ENCODE measurements at places on chromosomes 6 and 20. TPM values are rescaled to one million over a fixed set of nuclear protein-coding genes. Genes with fewer than 3 reads are reported as not detected.

DNA sequence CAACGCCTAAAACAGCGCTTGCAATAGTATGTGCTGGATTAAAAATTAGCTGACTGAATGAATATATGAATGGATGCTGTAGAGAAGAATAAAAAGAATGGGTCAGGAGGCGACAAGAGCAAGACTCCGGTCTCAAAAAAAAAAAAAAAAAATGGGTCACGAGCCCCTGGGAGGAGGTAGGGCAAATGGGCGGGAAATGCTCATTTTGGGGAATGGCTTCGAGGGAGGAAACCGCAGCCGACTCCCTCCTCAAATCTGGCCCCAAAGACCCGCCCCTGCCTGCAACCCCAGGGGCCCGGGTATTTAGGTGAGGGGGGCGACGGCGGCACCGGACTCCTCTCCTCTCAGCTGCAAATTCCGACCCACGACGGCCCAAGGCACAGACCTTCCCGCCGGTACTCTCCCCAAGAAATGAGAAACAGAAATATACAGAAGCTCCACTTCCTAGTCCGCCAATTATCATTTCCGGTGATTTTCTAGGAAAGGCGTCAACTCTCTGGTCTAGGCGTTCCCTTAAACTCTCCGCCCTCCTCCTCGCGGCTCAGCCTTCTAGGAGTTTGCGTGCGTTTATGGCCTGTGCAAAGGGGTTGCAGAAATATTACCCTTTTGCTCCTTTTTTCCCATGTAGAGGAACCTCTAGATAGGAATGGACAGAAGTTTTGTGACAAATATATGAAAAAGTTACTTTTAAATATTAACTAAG is at the start of gene ZNF311:
Gene ZNF311 (minus strand): TSS at position 133 of the 703 bp plus-strand sequence. CDS start 1,361 bp downstream, outside the sequence.
- H3K4me3 ChIP-seq = peak within 1 kb of the TSS; percentile 81
- H3K4me1 ChIP-seq = no peaks in the 10 kb centered on the region
- H3K36me3 ChIP-seq = no peaks in the 10 kb centered on the region
- no peaks in the 10 kb centered on the region for H3K27me3 ChIP-seq
- peak; percentile 92 for DNase-seq

DNA sequence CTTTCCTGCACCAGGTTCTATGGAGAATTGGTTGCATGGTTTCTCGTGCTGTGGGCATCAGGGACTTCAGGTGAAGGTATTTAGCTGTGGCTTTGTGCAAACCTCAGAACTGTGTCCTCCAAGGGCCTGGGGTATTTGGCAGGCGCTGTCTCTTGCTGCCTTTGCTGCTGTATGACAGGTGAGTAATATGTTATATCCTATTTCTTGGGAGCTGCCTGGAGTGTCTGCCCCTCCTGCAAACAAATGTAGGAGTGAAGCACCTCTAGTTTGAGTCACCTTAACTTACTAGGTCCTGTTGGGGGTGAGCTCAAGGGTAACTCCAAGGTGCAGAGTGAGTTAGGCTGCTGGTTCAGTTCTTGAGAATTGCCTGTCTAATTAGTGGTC is 177.7 kb upstream of the RNF24 start:
- peak; percentile 65 for DNase-seq
- H3K27ac ChIP-seq = no peak overlapping the region
- no peaks in the 10 kb centered on the region for H3K27me3 ChIP-seq
- H3K4me1 ChIP-seq = peaks cover 5% of the 10 kb centered on the region
- no peaks in the 10 kb centered on the region for H3K36me3 ChIP-seq

GRCh38 chr6:2754393-2754792 is 3.7 kb upstream of the MYLK4 start:
- DNase-seq = no peak
- no peak overlapping the region for H3K4me3 ChIP-seq
- no peaks in the 10 kb centered on the region for H3K36me3 ChIP-seq
- peaks cover 4% of the 10 kb centered on the region for H3K4me1 ChIP-seq
- no peak overlapping the region for H3K27ac ChIP-seq

DNA sequence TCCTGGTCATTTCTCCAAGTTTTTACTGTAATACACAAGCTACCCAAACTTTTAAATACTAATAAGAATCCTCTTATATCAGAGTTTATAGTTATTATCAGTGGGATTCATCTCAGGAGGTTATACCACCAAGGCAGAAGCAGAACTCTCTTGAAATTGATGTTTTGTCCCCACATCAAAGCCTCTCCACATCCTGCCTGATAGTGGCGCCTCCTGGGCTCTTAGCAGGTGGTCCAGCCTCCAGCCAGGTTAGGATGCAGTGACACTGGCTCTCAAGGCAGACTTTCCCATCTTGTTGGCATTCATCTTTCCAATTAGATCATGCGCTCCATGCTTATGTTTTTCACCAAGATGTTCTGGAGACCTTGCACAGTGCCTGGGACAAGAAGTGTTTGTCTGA is 81.8 kb upstream of the INSM1 start:
- H3K36me3 ChIP-seq = no peaks in the 10 kb centered on the region
- no peak overlapping the region for H3K27ac ChIP-seq
- no peak overlapping the region for H3K4me3 ChIP-seq
- no peaks in the 10 kb centered on the region for H3K27me3 ChIP-seq

DNA sequence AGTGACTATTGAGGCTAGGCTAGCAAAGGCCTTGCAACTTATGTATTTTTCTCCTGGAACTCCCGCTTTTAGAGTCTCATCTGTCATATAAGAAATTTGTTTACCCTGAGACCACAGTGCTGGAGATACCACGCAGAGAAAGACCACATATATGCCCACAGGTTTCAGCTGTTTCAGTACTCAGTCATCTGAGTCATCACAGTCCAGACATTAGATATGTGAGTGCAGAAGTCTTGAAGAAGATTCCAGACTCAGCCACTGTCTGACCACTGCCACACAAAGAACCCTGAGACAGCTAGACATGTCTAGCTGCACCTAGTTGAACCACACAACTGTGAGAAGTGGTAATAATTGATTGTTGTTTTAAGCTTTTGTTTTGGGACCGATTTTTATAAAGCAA is 648.3 kb downstream of the EPM2A start:
- peaks cover 2% of the 10 kb centered on the region for H3K4me1 ChIP-seq
- DNase-seq = no peak
- H3K27ac ChIP-seq = no peak overlapping the region
- no peaks in the 10 kb centered on the region for H3K36me3 ChIP-seq

GRCh38 chr6:127343809-127344659 is 625 bp upstream of the ECHDC1 start:
- H3K36me3 ChIP-seq = no peaks in the 10 kb centered on the region
- H3K4me1 ChIP-seq = peaks cover 21% of the 10 kb centered on the region
- H3K27me3 ChIP-seq = no peaks in the 10 kb centered on the region
- H3K27ac ChIP-seq = peak overlapping the region; percentile 94
- H3K4me3 ChIP-seq = peak overlapping the region; percentile 85
- peak; percentile 67 for DNase-seq

DNA sequence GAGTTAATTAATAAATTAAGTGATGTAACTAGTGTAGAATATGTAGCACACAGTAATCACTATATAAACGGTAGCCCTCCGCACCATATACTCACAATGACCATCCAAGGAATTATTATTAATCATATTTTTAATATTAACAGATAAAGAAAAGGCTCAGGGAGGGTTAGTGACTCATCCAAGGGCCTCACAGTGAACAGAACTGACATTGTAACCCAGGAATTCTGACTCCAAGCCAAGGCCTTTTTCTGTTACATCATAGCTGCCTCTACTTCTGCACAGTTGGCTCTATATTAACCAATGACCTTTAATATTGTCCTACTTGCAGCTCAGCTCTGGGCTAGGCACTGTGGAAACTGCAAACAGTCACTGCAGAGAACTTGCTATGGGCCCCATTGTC is 117.5 kb upstream of the SIRPG start:
- peaks cover 12% of the 10 kb centered on the region for H3K4me1 ChIP-seq
- DNase-seq = no peak
- no peaks in the 10 kb centered on the region for H3K27me3 ChIP-seq
- no peak overlapping the region for H3K4me3 ChIP-seq
- no peak overlapping the region for H3K27ac ChIP-seq

DNA sequence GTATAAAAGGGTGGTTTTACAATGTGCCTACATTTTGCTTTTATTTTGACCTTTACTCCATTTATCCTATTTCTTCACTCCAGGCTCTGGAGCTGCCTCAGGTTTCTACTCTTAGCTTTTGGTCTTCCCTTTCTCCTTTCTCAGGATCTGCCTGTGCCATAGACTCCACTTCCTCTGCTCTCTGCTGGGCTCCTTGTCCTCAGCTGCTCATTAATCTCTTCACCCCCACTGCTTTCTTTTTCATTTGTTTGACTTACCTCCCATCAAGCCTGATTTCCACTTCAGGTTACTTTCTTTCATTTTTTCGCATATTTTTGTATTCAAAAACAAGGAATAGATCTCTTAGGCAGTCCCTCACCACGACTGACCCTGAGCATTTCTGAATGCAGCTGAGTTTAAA is 106.8 kb downstream of the COL19A1 start:
- no peak overlapping the region for H3K27ac ChIP-seq
- no peak overlapping the region for H3K4me3 ChIP-seq
- DNase-seq = no peak
- no peaks in the 10 kb centered on the region for H3K4me1 ChIP-seq
- H3K36me3 ChIP-seq = no peaks in the 10 kb centered on the region

GRCh38 chr6:138103871-138104270 is 3.3 kb downstream of the PERP start:
- DNase-seq = no peak
- no peak overlapping the region for H3K4me3 ChIP-seq
- H3K4me1 ChIP-seq = peaks cover 11% of the 10 kb centered on the region
- peaks cover 12% of the 10 kb centered on the region for H3K27me3 ChIP-seq

DNA sequence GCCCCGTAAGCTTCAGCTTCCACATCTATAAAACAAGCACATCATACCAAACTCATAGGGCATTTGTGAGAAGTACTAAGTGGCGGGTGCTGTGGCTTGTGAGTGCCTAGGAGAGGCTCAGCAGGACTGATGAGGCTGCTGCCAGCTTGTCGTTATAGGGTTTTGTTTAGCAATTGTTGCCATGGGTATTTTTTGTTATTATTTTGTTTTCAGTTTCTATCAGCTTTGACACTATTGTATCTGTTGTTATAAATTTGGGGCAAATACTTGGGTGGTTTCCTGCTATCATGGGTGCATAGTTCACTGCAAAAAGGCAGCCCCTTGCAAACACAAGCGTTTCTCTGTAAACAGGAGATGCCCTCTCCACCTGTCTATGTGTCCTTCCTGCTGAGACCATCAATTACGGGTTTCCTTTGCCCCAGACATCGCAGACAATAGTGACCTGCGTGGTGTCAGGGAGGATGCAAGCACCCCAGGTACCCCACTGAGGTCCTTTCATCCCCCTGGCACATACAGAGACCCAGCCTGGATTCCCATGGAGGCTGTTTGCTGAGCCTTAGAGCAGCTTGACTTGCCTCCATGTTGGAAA is 3.1 kb upstream of the CCDC167 start:
- H3K4me3 ChIP-seq = no peak overlapping the region
- DNase-seq = peak; percentile 56
- H3K4me1 ChIP-seq = peaks cover 3% of the 10 kb centered on the region
- H3K27ac ChIP-seq = no peak overlapping the region
- H3K36me3 ChIP-seq = no peaks in the 10 kb centered on the region

DNA sequence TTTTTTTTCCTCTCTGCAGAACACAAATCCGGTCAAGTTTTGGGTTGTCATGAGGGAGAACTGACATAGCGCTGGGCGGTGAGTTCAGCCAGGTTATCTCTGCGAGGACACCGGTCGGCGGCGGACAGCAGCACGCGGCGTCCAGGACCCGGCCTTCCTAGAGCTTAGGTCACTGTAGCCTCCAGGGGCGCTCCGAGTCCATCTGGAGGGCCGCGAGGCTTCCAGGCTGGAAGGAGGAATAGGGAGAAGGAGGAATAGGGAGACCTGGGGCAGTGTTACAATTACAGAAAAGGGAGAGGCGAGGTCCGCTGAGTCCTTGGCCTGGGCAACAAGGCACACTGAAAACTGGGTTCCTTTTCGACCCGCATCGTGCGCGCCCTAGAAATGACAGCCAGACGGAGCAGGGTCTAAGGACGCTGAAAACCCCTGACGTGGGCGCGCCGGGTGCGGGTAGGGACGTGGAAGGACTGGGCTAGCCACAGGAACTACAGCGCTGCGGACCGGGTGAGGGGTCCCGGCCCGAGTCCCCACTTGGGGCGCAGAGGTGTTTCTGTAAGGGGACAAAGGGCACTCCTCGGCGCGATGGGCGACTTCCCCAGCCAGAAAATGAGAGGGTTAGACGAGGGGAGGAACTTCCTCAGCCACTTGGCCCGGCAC is 536 bp upstream of the FNDC1 start:
- no peaks in the 10 kb centered on the region for H3K36me3 ChIP-seq
- peaks cover 40% of the 10 kb centered on the region for H3K4me1 ChIP-seq
- H3K27ac ChIP-seq = no peak overlapping the region

DNA sequence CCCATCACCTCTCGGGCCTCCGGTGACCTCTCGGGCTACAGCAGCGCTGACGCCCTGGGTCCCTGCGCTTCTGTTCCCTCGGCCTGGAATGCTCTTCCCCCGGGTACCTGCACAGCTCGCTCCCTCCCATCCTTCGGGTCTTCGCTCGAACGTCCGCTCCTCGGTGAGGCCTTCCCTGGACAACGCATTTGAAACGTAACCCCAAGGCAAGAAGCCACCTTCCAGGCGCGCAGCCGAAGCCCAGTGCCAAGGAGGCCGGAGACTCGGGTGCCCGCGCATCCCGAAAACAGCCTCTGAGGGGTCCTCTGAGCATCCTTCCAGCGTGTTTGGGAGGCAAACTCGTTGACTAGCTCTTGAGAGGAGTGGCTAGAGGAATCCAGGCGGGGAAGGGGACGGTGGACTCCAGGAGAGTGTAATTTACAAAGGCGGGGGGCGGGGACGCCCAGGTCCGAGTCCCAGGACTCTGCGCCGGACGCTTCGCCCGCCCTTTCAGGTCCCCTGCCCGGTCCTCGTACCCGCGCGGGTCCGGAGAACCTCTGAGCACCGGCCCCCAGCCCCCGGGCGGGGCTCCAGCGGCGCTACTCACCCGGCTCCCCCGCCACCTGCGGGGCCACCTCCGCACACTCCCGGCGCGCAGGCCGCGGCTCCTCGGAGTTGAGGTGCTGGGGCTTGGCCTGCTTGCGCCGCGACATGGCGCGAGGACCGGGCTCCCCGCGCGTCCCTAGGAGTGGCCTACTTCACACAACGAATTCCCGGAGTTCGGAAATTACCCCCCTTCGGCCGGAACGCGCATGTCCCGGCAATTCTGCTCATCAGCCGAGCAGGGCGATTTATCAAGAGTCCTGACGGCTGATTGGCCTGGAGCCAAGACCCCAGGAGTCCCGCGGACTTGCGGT is 86.8 kb downstream of the ZFP64 start:
- no peaks in the 10 kb centered on the region for H3K27me3 ChIP-seq
- H3K36me3 ChIP-seq = no peaks in the 10 kb centered on the region
- peak; percentile 90 for DNase-seq
- H3K4me1 ChIP-seq = peaks cover 17% of the 10 kb centered on the region
- H3K4me3 ChIP-seq = peak overlapping the region; percentile 79
- peak overlapping the region; percentile 30 for H3K27ac ChIP-seq

IPCEF1 gene
- 0.88 TPM for total RNA-seq

SCUBE3 gene
- total RNA-seq = 62.5 TPM

PHF20 gene
- total RNA-seq = 39.1 TPM

TMEM244 gene
- not detected for total RNA-seq

BEND3 gene
- total RNA-seq = 3.6 TPM

PGC gene
- total RNA-seq = not detected

TMC2 gene
- not detected for total RNA-seq

MLN gene
- not detected for total RNA-seq

All from osteoblast (primary cell).